ENCODE measurements at places on chromosomes 4 and X.
A peak's percentile ranks its signal among the peaks of the same experiment; 100 is the strongest.

DNA sequence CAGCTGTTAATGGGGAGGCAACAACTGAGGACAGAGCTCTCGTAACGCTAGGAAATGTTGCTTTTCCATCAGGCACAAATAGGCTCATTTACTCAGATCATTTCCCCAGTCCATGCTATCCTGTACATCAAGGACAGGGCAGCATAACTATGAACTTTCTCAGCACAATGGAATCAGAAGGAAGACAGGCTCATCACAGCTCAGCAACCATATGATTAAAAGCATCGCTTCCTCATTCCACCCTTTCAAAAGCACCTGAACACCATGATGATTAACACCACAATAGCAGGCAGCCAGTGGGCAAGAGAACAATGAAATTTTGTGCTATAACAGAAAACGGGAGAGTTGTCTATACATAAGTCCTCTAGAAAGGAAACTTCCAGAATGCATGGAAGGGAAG, 297.8 kb downstream of the ZNF674 start:
- DNase-seq = no peak

- DNase-seq = no peak
These were observed 98.4 kb downstream of the ASMT start for GRCh38 chrX:1713296-1713695.

DNA sequence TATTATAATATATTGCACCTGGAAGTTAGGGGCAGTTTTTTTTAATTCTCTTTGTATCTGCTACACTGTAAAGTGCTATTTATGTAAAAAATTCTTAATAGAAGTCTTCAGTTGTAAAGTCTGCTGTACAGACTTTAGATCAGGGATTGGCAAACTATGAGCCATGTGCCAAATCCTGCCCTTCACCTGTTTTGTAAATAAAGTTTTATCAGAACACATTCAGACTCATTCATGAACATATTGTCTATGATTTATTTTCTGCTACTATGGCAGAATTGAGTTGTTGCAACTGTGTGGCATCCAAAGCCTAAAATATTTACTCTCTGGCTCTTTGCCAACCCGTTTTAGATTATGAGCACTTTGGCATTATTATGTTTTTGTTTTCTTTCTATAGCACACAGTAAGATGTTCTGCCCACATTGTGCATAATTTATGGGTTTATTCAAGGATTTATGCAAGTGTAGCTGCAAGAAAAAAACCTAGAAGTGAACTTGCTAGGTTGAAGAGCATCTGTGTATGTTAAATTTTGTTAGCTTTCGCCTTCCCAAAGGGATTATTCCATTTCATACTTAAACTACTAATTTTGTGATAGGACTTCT, 56.9 kb downstream of the CLCN3 start:
- DNase-seq = no peak

GRCh38 chr4:170705907-170706306, 616.2 kb upstream of the AADAT start:
- no peak for DNase-seq

- DNase-seq = no peak
These were observed 1.9 kb downstream of the NEUROG2 start for GRCh38 chr4:112513971-112514646.

GRCh38 chr4:185395238-185395955, at the start of gene LRP2BP:
Gene LRP2BP, minus strand, starts transcription at chr4:185395924. Its CDS starts 17,738 bp downstream, at chr4:185378186.
- no peak for DNase-seq

DNA sequence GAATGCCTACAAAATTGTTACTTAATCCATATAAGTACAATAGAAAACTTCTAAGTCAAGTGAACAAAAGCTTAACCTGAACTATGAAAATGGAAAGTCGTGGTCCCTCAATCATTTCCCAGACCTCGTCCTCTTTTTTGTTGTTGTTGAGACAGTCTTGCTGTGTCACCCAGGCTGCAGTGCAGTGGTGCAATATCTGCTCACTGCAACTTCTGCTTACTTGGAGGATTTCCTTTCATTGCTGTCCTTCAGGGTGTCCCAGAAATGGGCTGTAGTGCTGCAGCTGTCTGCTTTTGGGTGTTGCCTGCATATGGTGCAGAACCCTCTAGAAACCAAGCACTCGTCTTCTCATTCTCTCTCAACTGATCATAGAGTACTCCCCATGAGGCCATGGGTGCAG, 75.0 kb upstream of the IL2 start:
- no peak for DNase-seq

- DNase-seq = no peak
These were observed 19.8 kb downstream of the NSG1 start for GRCh38 chr4:4406455-4407298.

DNA sequence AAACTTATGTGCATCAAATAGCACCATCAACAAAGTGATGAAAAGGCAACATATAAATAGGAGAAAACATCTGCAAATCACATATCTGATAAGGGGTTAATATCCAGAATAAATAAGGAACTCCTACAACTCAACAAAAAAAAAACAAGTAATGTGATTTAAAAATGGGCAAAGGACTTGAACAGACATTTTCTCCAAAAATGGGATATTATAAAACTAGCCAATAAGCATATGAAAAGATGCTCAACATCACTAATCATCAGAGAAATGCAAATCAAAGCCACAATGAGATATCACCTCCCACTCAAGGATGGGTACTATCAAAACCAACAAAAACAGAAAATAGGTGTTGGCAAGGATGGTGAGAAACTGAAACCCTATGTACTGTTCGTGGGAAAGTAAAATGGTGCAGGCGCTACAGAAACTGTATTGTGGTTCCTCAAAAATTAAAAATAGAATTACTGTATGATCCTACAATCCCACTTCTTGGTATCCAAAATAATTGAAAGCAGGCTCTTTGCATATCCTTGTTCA, 2.4 kb downstream of the DNAJB14 start:
- DNase-seq = no peak

GRCh38 chr4:107894138-107894603, 37.2 kb upstream of the CYP2U1 start:
- no peak for DNase-seq

DNA sequence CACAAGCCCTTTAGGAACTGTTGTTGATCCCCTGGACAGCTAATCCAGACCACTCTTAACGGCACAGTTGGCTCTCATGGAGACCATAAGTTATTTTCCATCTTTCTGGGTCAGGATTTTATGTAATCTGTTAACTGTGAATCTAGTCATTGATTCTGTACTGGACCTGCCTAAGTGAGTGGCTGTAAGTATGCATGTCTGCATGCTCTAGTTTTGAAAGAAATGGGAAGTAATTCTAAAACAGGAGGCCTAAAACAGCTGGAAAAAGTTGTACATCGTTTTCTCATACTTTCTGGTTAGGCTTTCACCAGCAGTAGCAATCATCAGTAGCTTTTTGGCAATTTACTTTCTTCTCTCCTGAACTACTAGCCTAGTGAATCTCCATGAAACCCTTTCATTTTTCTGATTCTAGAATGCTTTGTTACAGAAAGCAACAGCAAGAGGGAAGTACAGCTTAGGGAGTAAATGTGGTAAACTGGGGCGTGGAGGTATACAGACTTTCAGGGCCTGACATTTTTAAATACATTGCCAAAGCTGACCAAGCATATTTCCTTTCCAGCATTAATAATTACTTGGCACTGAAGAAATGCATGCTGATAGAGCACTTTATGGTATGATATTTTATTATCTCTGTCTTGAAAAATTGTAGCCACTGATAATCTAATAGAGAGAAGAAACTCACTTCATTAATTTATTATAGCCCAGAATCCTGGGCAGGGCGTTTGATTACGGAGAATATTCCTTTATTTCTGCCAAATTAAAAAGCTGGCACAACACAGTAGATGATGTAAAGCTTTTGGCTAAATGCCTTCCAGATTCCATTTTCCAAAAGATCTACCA, 202.7 kb downstream of the BANK1 start:
- no peak for DNase-seq

DNA sequence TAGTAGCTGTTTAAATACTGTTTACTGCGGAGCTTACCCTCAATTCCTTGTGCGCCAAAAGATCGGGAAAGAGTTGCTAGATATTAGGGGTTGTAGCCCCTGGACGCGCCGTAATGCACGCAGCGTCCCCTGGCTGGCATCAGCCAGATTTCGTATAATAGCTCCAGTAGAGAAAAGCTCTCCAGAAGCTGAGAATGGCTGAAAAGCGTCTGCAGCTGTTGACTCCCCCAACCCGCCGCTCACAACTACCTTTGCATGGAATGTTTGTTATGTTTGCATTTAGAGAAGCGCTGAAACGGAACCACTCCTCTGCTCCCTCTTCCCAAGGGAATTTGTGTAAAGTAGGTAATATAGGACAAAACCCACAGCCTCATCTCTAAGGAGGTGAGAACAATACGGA, 3.7 kb downstream of the DOCK11 start:
- no peak for DNase-seq

DNA sequence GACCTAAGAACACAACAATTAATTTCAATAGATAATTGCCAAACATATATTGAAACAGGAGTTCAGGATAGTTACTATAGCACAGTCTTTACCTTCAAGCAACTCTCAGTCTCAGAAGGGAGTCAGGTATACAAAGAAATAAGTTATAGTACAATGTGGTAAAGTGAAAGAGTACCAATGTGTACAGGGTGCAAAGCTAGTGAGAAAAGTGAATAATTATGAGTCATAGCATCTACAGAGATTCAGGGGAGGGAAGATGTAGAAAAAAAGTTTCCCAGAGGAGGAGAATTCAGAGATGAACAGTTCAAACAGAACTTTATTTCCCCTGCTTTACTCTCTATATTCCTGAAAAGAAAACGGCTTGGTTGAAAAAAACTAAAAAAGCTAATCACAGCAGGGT, 22.7 kb upstream of the DKK2 start:
- no peak for DNase-seq

DNA sequence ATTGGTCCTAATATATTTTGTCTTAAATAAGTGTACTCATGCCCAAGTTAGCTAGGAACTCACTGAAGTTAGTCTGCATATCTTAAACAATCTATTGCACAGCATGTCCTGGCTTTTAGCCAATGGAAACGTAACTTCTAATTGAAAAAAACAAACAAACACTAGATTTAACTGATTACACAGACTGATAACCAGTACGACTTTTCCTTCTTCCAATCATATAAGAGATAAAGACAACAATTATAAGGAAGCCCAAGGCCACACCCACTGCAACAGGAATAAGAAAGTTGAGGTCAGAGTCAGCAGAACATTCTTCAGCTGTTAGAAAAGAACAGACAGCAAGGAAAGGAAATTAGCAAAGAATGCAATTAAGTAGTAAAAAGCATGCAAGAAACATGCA, 40.8 kb downstream of the LAMP2 start:
- no peak for DNase-seq

DNA sequence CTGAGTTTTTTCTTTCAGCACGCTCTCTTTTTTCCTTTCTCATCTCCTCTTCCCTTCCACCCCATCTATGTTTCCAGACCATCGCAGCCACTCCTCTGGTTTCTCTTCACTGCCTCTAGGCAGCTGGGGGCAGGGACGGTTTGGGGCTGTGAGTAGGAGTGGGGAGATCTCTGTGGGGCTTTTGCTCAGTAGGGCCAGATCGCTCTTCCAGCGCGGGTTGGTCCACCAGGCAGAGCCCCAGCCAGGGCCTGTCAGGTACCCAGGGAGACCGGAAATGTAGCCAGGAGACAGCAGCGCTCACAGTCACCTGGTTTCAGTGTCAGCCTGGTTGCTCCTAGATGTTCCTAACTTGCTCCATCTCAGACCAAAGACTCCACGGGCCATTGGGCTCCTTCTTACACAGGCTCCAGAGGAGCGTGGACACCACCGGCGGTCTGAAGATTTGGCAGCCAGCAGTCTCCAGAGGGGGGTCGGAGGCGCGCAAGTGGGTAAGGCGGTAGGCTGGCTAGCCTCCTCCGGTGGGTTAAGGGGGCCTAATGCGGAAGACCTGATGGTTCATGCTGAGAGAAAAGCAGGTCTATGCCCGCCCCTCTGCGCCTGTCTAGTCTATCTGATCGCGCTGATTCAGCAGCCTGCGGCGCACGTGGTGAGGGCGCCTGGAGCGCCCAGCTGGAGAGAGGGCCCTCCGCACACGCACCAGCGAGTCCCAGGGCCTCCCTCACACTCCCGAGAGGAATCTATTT, 1.8 kb downstream of the FGF5 start:
- DNase-seq = no peak

DNA sequence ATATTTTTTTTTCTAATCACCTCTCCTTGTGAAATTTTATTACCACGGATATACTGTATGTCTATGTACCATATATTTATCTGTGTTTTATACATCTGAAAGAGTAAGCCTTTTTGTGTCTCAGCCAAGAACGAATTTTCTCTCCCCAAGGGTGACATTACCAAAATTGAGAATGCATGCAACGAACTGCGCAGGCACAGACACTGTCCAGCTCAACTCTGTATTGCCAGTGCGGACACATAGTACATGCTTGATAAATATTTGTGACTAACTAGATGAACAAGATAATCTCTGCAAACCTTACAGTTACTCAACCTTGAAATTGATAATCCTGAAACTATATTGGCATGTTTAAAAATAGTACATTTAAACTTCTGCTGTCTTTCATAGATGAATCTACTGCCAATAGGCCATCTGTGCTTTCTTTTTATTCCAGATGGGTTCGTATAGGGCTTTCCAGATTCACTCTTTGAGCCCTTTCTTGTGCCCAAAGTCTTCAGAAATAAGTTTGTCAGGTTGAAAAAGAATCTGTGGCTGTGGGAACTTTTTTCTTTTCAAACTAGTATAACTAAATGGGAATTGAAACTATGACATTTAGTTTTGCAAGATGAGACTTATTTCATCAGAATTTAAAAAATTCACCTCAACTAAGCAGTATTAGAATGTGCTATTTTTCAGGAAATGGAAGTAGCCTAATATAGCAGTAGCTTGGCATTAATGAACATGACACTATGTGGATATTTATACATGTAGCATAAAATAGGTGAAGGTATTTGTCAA, 38.9 kb downstream of the DTHD1 start:
- no peak for DNase-seq

DNA sequence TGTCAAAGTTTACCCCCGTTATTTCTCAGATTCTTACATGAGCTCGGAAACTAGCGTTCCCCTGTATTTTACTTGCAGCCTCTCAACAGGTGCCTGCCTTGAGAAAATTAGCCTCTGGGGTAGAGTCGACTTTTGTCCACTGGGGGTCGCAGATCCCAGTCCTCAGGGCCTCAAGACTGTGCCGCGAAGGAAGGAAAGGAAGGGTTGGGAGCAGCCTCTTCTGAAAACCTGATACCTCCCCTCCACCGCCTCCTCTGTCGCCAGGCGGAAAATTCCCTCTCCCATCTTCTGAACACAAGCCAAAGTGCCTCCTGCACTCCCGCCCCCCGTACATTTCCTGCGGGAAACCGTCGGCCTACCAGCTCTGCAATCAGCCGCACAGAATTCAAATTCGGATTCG, 44.4 kb upstream of the TMSB15B start:
- DNase-seq = peak; percentile 26

DNA sequence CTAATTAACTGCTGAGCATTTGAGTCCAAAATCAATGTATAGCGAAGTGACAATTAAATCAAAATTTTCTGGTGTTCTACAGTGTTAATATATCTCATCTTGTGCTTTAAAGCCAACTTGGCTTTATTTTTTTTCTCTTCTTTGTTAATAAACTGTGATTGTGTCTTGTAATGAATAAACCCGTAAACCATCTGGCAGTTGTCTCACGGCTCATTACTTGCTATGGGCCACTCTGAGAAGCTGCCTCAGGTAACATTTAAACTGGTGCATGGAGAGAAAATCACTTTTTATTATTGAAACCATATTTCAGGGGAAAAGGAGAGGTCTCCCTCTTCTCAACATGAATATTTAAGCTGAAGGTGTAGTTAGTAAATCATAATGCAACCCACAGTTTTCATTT, 694.0 kb downstream of the KCTD8 start:
- no peak for DNase-seq

GRCh38 chrX:45322382-45322781, 121.7 kb upstream of the DIPK2B start:
- no peak for DNase-seq

- no peak for DNase-seq
These were observed 118.2 kb downstream of the NAF1 start for GRCh38 chr4:163048447-163048846.

- no peak for DNase-seq
These were observed 3.4 kb downstream of the PNMA6F start for GRCh38 chrX:153317996-153318722.

All from activated gamma-delta T cell treated with Interleukin-2 at 50 U/mL for 16 hours (primary cell).